GM04503 (cell line): ENCODE measurements at places on chromosomes 1 and 21.

DNA sequence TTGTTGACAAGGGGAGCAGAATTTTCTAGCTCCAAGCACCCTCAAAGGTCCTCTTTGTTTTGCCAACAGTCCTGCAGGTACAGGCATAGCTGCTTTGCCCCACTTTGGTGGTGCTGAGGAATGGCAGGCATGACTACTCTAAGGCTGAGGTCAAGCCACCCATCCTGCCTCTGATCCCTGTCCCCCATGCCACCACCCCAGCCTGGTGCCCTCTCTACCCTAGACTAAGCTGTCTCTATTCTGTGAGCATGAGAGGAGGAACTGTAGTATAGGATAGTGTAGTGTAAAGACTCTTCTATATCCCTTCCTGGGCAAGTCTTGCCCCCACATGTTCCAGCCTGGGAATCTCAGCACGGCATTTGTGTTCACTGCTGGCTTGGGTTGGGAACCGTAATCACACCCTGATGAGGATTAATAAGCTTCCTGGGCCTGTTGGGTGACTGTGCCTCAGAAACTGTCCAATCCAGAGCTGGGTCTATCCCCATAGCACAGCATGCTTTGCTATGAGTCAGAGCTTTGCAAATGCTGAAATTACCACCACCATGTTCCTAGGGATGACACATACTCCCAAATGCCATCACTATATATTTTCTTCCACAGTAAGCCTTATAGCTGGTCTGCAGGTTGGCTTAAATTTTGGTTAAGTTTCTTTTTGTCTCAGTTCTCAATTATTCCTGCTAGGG is 105.7 kb upstream of the PPP2R5A start:
- peak; percentile 88 for DNase-seq

- DNase-seq = peak; percentile 28
Observed at GRCh38 chr1:224333309-224333926, 3.4 kb upstream of the NVL start.

DNA sequence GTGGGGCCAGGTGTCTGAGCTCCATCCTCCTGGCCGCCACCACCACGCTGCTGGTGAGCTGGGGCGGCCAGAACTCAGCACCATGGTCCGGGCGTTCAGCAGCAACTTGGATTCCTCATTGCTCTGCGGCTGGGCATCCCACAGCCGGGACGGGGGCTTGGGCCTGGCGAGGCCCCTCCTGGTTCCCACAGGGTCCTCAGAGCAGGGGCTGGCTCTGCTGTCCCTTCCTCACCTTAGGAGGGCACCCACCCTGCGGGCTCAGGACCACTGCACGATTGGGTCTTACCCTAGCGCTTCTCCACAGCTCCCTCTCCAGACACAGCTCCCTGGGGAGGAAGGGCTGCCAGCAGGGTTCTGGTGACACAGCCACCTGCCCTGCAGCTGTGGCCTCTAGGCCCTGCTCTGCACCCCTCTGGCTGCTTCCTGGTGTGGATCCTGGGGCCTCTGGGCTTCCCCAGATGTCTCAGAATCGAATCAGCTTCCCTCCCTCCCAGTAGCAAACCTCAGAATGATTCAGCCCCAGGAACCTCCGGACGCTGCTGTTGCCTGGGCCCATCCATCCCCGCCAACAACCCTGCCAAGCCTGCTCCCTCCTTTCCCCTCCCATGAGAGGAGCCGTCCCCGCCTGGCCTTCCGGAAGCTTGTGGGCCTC is 25.0 kb downstream of the CRYAA start:
- peak; percentile 39 for DNase-seq

- peak; percentile 76 for DNase-seq
Observed at GRCh38 chr1:241413386-241413785, 56.4 kb upstream of the RGS7 start.

DNA sequence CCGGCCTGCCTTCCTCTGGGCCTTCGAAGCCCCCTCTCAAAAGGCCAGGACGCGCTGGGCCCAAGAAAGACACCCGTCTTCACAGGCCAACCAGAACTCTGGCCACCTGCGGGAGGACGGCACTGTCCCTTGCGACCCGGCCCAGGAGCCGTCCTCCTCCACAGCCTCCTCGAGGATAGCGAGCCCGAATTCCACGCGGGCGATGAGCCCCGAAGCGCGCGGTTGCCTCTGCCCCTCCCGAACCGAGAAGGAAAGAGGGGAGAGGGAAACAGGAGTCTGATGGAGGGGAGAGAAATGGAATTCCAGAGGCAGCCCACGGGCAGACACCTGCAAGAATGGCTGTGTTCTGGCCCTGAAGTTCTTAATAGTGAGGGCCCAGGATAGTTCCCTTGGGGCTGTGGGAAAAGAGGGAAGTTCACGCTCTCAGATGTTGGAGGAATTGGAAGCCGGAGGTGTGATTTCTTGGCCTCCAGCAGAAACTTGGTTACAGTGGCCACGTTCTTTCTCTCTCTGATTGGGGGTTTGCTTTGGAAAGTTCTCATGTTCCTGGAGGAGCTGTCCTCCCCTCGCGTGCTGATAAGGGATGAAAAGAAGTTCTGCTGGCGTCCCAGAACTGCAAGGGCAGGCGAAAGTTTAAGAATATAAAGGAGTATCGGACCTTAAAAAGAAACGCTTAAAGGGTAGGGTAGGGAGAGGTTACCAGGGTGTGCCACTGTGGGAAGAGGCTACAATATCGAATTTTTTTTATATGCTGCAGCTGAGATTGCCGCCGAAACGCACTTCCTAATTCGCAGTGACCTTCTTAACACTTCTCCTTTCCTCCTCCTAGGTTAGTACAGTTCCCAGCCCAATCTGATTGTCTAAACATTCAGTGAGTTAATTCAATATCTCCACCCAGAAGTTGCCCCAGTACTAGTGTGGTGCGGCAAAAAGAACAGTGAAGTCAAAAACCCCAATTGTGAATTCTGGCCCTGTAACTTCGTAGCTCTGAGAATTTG is 5.8 kb upstream of the SLC44A5 start:
- no peak for DNase-seq

DNA sequence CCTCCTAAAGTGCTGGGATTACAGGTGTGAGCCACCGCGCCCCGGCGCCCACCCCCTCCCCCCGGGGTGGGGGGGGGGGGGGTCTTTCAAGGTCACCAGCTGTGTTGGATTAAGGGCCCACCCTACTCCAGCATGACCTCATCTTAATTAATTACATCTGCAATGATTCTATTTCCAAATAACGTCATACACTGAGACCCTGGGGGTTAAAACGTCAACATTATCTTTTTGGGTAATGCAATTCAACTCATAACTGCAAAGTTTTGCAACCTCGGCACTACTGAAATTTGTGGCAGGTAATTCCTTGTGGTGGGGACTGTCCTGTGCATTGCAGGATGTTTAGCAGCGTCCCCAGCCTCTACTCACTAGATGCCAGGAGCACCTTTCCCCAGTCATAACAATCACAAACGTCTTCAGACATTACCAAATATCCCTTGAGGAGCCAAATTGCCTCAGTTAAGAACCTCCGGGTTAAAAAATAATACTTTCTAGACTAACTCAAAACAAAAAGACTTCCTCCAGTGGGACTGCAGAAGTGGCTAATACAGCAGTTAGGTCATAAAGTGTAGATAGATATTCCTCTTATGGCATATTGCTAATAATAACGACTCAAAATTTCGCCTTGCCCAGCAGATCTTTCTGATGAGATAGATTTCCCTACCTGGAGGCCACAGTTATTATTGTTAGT is 233.0 kb upstream of the KAZN start:
- DNase-seq = no peak

- DNase-seq = no peak
Observed at GRCh38 chr1:236850077-236850979, 55.2 kb downstream of the MTR start.

- DNase-seq = no peak
Observed at GRCh38 chr1:27267153-27267552, 32.7 kb downstream of the WDTC1 start.

GRCh38 chr21:41816583-41817165 is 49.8 kb upstream of the RIPK4 start:
- DNase-seq = no peak

DNA sequence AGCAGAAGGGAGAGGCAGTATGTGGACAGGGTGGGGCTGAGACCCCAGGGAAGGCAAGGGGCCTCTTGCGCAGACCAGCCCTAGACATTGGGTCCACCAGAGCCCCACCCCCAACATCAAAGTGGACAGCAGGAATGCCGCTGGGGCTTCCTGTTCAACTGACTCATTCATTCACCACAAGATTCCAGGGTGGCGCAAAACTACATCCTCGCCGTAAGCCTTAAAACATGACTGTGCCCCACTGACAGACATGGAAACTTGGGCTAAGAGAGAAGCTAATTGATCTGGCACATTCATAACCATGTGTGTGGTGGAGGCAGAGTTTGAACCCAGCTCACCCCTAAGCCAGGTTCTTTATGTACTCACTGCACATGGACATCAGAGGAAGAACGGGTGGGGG is 14.0 kb downstream of the COL16A1 start:
- DNase-seq = peak; percentile 88

- no peak for DNase-seq
Observed at GRCh38 chr1:48643193-48643592, 133.5 kb downstream of the BEND5 start.

DNA sequence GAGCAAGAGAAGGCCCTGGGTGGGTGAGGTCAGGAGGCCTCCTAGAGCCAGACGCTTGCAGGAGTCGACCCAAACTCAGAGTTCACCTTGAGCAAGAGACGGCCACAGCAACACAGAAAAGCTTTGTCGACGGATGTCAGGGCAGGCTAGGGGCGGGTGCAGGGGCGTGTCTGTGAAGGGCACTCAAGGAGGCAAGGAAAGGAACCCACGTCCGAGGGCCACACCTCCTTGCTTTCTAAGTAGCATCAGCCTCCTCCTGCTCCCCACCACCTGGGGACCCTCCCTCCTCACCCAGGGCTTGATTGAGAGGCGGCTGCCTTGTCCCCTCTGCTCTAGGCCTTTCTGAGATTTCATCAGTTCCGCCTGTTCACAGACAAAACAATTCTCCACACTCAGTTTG is 92.1 kb downstream of the OMA1 start:
- DNase-seq = no peak

GRCh38 chr1:152515434-152515783 is 1.1 kb downstream of the CRCT1 start:
- DNase-seq = no peak

- no peak for DNase-seq
Observed at GRCh38 chr21:45266518-45267389, 20.9 kb downstream of the POFUT2 start.

DNA sequence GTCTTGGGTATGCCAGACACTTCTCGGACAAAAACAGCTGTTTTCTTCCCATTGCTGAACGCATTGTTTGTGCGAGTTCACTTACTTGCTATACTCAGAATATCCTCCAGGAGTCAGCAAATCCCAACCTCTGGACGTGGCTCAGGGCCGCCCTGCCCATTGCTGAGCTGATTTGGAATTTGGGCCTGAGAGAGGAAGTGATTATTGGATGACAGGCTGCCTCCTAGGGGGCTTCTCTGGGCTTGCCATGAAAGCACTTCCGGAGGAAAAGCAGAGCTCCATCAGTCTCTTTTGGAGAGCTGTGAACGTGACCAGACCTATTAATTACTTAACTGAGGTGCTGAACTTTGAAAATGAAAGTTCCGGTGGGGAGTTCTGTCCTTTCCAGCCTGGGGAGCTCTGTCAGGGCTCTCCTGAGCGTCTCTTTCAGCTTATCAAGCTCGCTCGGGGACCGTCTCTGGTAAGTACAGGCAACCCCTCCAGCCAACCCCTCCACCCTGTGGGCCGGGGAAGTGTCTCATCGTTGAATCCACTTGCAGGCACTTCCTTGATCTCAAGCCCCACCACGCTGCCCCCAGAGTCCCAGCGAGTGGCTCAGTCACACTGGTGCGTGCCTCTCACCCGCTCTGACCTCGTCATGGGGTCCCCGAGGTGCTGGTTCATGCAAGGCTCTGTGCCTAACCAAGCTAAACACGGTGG is 76.9 kb downstream of the CLIC6 start:
- peak; percentile 42 for DNase-seq

DNA sequence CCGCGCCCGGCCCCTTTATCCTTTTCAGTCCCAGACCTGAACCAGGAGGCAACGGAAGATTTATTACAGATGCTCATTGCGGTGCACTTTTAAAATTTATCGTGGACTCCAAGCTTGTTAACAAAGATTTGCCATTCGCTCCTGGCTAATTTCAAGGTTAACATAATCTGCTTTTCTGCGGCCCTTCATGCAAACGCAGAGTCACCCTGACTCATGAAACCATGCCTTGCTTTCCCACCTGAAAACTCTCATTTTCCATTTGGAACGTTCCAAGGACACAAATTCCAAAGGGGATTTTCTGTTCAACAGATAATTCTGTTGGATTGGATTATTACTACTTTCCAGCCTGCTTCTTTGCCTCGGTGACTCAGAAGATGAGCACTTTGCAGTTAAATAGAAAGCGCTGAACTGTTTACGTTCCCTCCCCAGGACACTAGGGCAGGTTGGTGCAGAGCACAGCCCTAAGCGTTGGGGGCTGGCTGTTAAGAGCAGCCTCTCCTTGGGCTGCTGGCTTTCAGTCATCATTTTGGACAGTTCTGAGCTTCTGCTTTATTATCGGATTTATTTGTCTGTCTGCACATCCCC is 51.1 kb downstream of the CD247 start:
- DNase-seq = no peak

DNA sequence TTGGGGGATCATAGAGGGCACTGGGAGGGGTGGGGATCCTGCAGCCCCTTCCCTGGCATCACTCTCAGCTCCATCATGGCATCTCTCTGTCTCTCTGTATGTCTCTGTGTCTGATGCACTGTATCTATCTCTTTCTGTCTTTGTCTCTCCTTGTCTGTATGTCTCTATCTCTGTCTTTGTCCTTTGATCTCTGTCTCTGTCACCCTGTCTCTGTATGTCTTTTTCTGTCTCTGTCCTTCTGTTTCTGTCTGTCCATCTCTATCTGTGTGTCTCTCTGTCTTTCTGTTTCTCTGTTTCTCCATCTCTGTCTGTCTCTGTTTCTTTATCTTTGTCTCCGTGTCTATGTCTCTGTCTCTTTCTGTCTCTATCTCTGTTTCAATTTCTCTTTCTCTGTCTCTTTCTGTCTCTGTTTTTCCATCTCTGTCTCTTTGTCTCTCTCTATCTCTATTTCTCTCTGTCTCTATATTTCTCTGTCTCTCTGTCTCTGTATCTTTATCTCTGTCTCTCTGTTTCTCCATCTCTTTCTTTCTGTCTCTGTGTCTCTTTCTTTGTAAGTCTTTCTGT is 56.4 kb downstream of the TRIM11 start:
- no peak for DNase-seq

- DNase-seq = no peak
Observed at GRCh38 chr1:195956845-195957244, 651.4 kb downstream of the KCNT2 start.

GRCh38 chr1:59150577-59151386 is 146.1 kb upstream of the FGGY start:
- DNase-seq = peak; percentile 99

- DNase-seq = no peak
Observed at GRCh38 chr1:64179588-64179987, 23.8 kb upstream of the UBE2U start.
